HEK293T (cell line): ENCODE measurements at places on chromosomes 6 and 20.

- DNase-seq = no peak
These were observed 319.9 kb downstream of the TRDN start for GRCh38 chr6:123316733-123317323.

- no peak for DNase-seq
These were observed 23.3 kb upstream of the CDKN1A start for GRCh38 chr6:36655085-36655724.

DNA sequence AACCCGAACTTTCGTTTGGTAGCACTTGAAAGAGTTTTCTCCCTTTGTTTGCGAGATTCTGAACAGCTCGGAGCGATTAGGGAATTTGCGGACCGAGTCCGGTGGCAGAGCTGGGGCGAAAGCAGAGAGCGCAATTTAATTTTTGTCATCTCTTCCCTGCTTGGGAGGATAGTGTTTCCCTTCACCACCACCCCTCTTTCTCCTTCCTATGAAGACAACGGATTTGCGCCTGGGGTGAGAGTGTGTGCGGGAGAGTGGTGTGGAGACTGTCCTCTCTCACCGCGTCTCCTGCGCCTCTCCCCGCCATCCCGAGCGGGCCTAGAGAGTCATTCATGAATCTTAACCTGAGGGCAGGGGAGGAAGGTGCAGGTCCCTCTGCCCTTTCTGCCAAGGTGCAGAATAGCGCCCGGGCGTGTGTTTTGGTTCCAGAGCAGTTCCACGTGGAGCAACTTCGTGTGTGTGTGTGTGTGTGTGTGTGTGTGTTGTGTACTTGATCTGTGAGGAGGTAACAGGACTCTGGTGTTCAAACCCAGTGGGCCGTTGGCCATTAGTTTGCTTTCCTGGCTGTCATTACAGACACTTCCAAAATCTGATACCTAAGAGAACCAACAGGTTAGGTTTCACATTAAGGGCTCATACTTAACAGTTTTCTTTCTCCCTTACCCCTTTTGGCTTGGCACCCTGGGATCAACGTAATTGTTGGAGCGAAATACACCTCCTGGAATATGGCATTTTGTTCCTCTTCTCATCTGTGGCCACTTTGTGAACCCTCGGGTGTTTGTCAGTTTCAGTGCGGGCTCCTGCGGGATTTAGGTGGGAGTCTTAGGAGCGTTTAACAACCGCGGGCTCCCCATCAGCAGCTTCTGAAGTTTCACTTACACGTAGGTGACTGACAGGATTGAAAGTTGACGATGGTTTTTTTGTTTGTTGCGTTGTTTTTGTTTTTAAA lies 1.8 kb downstream of the EYA4 start:
- DNase-seq = peak; percentile 30

GRCh38 chr6:29967379-29968010 lies 25.2 kb downstream of the HLA-A start:
- no peak for DNase-seq

DNA sequence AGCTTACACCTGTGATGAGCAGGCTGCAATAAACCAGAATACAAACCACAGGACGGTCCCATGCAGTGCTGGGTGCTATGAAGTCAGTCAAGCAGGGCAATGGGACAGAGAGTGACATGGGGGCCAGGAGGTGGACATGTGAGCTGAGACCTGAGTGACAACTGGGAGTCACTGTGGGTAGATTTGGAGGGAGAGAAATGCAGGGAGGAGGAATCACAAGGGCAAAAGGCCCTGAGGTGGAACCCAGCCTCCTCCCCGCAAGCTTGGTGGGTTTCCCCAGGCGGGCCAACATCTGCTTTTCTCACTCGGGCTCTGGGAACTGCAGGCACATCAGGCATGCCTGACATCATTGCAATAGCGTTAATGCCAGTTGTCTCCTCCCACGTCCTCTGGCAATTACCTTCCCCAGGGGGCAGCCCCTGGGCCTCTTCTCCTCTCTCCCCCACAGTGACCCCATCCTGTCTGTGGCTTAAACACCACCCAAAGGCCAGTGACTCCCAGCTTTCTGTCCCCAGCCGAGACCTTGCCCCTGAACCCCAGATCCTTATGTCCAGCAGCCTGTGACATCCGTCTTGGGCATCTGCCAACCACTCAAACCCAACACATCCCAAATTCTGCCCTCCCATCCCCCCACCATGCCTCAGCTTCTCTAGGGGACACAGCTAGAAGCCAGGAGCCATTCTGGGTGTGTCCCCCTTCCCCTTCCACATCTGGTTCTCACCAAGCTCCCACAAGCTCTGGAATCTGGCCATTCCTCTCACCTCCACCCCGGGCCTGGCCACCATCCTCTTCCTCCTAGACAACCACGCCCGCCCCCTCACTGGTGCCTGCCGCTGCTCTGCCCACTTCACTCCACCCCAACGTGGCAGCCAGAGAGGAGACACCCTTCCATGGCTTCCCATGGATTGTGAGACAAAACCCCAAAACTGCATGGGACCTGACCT lies 28.2 kb downstream of the PDRG1 start:
- no peak for DNase-seq

- DNase-seq = no peak
These were observed 15.2 kb upstream of the ROS1 start for GRCh38 chr6:117440706-117441525.

DNA sequence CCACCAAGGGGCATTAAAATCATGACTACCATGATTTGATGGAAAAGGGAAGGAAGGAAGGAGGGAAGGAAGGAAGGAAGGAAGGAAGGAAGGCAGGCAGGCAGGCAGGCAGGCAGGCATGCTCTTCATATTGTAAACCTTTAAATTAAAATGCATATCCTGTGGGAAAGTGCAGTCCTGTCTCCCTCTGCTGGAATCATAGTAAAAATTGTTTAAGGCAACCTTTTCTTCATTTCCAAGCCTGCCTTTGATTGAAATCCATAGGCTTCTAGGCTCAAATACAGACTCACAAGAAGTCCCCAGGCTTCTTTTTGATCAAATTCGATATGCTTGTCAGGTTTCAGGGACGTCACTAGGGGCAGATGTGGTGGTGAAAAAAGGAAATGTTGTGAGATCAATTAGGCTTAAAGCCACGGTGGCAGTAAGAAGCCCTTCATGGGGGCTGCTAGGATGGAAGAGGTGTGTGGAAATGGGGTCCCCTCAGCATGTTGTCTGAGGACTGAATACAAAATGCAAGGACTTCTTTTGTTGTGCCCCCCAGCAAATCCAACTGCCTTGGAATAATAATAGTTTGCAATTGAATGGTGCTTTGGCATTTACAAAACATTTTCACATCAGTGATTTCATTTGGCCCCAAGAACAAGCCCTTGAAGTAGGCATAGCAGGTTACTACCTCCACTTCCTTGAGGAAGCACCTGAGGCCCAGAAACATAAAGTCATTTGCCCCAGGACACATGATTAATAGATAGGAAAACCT lies 25.6 kb upstream of the GABRR1 start:
- peak; percentile 57 for DNase-seq

DNA sequence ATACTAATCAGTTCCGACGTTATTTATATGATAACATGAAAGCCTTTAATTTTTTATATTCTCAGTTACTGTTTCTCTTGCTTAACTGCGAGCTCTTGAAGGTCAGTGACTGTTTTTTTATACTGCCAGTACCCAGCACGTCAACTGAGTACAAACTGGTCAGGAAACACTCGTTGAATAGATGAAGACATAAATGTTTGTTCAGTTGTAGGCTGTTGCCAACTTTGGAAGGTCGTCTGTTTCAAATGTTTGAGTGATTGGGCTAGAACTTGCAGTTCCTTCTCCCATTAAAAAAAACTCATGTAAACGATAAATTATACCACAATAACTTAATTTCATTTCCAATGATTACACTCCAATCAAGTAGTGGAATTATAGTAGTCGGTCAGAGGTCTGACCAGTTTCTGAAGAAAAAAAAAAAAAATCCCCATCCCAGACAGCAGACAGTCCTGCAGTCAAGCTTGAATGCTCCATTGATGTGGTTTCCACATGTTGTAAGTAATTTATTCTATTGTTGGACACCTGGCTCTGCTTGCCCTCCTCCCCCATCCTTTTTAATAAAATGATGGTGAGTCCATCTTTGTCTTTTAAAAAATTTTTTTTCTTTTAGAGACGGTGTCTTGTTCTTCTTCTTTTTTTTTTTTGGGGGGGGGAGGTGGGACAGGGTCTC lies 81.1 kb downstream of the SASH1 start:
- no peak for DNase-seq

DNA sequence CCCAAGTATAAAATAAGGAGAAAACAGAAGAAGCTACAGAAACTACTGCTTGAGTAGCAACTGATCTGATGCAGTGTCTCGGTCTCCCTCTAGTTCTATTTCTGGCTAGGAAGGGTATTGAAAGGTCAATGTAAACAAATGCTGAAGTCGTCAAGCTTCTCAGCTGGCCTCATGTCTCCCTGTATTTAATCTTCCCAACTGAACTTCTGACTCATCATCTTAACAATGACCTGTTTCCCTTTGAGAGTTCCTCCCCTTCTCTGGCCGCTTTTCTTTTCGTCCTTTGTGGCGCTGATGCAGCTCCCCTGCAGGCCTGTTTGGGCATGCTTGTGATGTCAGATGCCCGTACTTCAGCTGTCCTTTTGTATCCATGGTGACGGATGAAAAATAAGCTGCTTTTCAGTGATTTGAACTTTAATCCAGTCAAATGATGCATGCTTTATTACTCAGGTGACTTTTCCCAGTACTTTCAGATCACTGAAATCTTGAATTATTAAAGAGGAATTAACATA lies 7.8 kb upstream of the LCA5 start:
- DNase-seq = peak; percentile 80

DNA sequence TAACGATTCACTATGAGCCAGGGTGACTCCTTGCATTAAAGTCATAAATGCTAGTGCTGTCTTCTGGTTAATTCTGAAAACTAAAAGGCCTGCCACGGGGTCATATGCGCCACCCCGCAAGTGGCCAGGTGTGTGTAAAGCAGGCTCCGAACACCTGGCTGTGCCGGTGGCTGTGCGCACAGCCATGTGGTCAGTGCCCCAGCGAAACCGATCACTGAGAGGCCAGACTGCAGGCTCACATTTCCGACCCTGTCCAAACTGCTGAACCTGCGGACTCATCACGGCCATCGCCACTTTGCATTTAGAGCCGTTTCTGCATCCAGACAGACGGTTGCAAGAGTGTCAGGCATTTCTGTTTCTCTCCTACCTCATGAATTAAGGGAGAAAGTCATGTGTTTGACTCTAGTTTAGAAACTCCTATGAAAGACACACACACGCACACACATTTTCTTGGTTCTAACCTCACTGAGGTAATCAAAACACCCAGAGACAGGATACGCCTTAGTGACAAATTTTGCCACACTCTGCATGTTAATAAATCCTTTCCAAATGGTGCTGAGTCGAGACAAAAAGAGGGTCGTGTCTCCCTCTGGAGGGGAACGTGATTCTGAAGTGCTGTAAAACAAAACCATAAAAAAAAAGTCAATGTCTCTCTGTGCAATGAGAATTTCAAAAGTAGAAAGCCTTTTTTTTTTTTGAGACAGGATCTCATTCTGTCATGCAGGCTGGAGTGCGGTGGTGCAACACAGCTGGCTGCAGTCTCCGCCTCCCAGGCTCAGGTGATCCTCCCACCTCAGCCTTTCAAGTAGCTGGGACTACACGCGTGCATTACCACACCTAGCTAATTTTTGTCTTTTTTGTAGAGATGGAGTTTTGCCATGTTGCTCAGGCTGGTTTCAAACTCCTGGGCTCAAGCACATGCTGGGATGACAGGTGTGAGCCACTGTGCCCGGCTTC lies 31.0 kb upstream of the TCFL5 start:
- no peak for DNase-seq

- no peak for DNase-seq
These were observed 48.1 kb upstream of the SLC17A4 start for GRCh38 chr6:25706314-25707014.

GRCh38 chr6:47646689-47647088 lies 51.7 kb upstream of the ADGRF4 start:
- no peak for DNase-seq

DNA sequence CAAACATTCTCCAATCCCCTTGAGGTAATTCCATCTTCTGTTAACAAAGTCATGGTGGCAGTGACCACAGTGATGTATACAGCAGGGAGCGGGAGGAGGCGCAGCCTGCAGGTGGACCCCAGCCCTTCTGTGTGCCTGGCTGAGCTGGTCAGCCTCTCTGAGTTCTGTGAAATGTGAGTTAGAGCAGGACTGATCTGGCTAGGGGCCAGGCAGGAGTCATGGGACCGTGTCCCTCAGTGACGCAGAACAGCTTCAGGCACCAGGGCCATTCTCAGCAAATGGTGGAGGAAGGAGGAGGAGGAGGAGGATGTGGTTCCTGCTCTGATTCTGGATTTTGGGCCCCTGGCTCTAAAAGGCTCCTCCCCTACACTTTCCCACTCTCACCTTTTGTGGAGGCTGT lies 6.9 kb downstream of the PHACTR3 start:
- DNase-seq = no peak

- DNase-seq = no peak
These were observed 16.3 kb upstream of the TMEM14A start for GRCh38 chr6:52654592-52654991.

DNA sequence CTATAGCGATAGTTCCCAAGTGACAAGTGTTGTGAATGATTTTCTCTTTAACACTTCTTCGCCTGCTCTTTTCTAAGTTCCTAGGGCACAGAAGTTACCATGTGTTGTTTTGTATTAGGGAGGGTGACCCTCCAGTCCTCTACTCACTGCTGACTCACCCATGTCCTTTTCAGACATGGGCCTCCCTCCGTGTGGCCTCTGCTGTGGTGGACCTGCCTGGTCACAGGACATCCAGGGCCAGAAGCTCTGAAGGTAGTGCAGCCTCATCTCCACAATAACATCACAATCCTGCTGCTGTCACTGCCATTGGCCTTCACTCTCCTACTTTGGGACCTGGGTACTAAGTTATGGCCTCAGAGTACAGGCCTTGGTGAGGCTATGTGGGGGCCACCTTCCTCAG lies 87.1 kb upstream of the TNFAIP3 start:
- DNase-seq = no peak

DNA sequence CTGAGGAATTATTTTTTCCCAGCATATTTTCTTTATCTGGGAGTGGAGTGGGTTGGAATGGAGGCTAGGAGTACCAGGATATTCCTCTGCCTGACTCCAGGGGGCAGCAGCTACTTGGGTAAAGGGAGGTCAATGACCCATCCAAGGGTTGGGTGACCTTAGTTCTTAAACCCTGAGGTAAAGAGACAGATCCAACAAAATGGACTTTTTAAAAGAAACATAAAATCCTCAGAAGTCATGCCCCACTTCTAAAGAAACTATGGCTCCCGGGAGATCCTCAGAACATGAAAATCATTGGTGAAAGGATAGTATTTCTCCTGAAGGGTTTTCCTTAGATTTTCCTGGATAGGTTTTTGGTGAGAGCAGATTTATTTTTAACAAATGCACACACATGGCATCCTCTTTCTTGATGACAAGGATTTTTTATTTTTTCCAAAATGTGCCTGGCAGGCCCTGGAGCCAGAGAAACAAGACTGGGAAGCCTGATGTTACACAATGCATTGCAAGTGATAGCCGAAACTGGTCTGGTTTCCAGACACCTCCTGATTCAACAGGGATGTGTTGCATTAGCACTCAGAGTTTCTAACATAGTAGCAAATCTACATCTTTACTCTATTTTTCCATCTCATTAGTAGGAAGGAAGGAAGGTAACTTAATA lies 240.9 kb upstream of the BTBD3 start:
- DNase-seq = peak; percentile 66

GRCh38 chr6:156933201-156934068 lies 156.3 kb downstream of the ARID1B start:
- DNase-seq = peak; percentile 28
